ENCODE measurements at places on chromosomes 1 and 21.

DNA sequence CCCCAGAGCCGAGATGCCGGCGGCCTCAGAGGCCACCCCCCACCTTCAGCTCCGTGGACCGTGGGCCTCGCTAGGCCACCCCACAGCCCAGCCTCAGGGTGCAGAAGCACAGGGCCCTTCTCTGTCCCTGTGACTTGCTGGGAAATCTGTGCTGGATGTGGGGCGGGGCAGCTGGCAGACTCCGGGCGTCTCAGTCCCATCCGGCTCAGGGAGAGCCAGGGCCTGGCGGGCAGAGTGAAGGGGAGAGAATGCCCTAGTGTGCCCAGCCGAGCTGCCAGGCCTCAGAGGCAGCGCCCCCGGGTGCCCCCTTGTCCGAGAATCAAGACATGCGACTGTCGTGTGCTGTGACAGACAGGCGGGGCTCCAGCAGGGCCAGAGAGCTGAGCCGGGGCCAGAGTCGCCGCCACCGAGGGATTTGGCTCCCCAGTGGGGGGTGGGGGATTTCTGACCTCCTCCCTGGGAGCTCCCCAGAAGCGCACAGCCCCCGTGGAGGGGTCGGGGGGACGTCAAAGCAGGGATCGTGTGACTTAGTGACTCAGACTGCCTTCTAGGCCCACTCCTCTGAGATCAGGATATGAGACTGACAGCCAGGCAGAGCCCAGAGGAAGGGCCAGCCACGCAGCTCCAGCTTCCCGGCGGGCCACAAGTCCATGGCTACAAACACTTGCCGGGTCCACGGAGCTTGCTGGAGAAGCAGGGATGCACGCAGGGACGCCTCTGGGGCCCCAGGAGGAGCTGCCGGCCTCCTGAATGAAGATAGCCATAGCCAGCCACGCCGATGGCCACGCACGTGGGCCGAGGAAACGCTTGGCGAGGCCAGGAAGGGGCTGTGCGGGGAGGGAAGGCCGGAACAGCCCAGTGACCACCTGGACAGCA lies 11.9 kb downstream of the COL6A1 start:
- no peak for DNase-seq

GRCh38 chr1:15033264-15033663 lies 120.3 kb upstream of the TMEM51 start:
- peak; percentile 26 for DNase-seq

DNA sequence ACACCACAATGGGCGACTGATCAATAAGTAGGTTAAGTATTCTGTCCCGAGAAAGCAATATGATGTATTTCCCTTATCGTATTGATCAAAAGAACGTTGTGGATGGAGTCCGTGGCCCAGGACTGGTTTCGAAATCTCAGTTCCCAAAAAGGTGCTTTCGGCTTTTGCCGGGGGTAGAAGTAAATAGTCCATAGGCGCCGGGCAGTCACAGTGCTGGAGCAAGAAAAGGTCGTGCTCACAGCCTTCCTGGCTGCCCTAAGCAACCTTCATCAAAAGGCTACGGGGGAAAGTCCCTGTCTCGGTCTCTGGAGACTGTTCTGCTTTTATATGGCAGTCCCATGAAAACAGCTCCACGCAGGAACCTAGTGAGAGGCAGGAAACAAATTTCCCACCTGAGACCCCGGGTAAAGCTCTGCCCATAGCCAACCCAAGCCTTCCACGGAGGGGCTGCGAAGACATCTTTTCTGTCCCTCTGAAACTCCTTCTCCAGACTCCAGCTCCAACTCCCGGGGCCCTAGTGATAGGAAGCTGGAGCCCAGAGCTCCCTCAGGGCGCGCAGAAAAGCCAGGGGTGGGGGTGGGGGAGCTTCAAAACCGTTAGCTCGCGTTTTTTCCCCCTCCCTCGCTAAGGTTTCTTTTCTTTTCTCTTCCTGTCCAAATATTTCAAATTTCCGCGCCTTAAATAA lies 7.0 kb downstream of the CDKN2C start:
- DNase-seq = peak; percentile 51

DNA sequence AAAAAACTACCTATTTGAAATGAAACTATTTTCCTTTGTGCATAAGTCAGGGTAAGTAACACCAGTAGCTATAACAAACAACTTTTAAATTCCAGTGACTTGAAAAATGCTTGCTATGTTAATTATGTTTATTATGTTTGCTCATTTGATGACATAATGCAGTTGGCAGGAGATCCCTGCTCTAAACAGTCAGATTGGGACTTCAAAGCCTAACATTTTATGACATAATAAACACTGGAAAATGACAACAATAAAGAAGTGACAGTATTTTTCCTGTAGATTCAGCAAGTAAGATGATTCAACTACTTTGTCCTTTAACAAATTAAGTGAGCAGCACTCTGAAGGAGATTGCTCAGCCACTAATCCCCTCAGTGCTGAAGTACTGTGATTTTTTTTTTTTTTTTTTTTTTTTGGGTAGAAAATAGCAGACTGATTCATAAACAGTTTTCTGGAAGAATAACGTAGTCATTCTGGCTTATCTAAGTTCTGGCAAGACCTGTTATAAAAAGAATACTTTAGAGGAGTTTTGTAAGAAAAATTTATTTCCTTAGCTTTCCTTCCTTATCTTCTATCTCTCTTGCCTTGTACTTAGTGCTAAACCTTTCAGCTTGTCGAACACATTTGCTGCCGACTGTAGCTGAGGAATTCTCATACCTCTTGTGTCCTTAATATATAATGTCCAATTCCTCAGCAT lies 207.2 kb downstream of the PTGER3 start:
- DNase-seq = peak; percentile 37

- DNase-seq = no peak
Measured at GRCh38 chr1:75125161-75125726, 8.9 kb upstream of the LHX8 start.
